Brain (organoid and tissue), 16 donors: ENCODE measurements at places on chromosomes 1 and 21. TPM values are rescaled to one million over a fixed set of nuclear protein-coding genes. Genes with fewer than 3 reads are reported as not detected.

DNA sequence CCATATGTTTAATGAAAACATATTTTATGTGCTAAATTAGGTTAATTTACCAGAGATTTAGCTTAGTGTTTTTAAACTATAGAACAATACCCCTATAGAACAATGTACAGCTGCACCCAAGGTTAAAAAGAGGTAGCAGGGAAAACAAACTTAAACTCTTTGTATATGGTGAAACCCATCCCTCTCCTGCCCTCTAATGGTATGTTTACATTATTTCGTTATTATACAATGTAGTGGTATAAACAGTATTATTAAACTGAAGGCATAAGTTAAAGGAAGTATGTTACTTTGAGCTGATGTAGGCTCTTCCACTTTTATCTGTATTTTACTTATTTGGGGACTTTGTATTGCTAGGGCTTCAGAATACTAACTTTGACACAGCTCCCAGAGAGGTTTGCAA, 16.7 kb upstream of the ZYG11A start:
- DNase-seq: no peak

- DNase-seq: no peak
These were observed 37.2 kb upstream of the EPHA8 start for GRCh38 chr1:22526098-22526497.

GRCh38 chr1:165842671-165843129, 15.3 kb downstream of the UCK2 start:
- peak; percentile 62 for DNase-seq

DNA sequence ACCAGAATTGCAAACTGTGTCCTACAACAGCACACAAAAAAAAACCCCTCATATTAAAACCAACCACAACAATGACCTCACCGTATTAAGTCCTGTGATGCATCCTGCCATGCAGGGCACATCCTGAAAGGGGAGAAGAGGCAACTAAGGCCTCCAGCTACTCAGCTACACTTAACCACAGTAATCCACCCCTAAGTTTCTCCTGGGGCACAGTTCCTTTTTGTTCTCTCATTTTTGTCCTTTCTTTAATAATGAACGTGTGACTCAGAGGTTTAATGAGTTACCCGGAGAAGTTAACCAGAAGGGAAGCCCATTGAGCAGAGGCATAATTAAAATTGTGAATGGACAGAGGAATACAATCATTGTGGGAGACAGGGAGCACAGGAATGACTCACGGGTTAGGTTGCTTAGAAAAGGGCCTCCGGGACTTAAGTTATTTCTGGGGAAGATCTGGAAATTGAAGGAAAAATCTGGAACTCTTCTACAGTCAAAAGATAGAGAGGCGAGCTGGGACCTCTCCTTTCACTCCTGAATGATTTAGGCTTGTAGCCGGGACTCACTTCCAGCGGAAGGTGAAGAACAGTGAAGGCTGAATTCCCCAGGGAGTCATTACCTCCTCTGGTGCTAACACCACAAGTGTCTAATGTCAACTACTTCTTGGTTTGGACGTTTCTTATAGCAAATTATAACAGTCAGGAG, 36.9 kb upstream of the HIVEP3 start:
- DNase-seq: peak; percentile 20

Gene PLXNA2
- polyA plus RNA-seq: 5.7 TPM

Gene MFAP2
- polyA plus RNA-seq: 162 TPM

DNA sequence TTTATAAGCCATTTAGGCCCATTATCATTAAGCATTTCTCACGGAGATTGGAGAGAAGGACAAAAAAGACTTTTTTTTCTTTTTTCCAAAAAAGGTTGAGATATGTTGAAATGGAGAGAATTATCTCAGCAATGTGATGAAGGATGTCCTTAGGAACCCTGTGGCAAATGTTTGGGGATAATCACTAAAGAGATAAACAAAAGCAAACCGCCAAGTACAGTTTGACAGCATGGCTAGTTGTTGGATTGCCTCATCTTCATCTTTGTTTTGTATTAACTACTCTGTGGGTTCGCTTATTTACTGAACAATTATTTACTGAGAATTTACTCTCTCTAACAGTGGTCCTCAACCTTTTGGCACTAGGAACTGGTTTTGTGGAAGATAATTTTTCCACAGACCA, 97.4 kb upstream of the HP1BP3 start:
- DNase-seq: no peak

Gene KRTAP11-1
- not detected for polyA plus RNA-seq

- DNase-seq: no peak
These were observed 7.0 kb downstream of the SH2D5 start for GRCh38 chr1:20725189-20726117.

GRCh38 chr1:60341274-60341673, 267.7 kb upstream of the C1orf87 start:
- no peak for DNase-seq

GRCh38 chr1:15848143-15848928, 829 bp downstream of the SPEN start:
- no peak for DNase-seq

Gene LIN28A
- not detected for polyA plus RNA-seq

Gene FAM72D
- polyA plus RNA-seq: 5.3 TPM

DNA sequence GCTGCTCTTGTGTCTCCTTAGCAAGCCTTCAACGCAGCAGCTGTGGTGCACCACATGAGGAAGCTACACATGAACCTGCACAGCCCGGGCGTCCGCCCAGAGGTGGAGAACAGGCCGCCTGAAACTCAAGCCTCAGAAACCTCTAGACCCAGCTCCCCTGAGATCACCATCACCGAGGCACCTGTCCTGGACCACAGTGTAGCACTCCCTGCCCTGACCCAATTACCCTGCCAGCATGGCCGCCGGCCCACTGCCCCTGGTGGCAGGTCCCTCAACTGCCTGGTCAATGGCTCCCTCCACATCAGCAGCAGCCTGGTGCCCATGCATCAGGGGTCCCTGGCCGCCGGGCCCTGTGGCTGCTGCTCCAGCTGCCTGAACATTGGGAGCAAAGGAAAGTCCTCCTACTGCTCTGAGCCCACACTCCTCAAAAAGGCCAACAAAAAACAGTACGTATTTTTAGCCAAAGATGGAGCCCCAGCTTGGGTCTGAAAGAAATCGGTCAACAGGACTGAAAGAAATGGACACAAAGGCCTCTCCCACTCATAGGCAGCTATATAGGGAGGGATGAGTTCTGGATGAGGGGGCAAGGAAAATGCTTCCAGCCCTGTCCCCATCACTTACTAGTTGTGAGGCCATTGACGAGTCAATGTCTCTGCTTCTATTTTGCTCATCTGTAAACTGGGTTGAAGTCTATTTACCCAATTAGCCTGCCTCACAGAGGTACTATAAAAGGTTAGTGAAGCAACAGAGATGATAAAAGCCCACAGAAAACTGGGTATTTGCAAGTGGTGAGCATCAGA, 28.5 kb downstream of the CAMK1G start:
- DNase-seq: no peak

Gene SYCP1
- polyA plus RNA-seq: not detected

- no peak for DNase-seq
These were observed 16.0 kb upstream of the STUM start for GRCh38 chr1:226532553-226532952.

Gene C4BPA
- polyA plus RNA-seq: not detected

Gene PMF1
- 108 TPM for polyA plus RNA-seq

- DNase-seq: no peak
These were observed 171.0 kb downstream of the BRINP2 start for GRCh38 chr1:177341773-177342172.

DNA sequence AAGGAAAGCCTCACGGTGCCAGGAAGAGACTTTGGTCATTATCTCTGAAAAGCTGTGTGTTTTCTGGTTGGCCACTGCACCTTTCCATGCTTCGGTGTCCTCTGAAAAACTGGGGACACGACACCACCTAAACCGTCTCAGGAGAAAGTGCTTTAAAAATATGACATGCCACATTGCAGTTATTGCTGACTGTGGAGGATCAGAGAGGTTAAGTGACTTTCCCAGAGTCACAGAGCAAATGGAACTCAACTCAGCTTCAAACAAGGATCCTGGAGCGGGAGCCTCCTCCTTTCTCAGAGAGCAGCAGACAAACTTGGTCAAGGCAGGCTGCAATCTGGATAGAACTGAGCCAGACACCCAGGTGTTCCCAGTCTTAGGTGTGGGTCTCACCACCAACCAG, 13.8 kb downstream of the MYOM3 start:
- no peak for DNase-seq

GRCh38 chr1:152514715-152515433, 592 bp downstream of the CRCT1 start:
- no peak for DNase-seq

Gene CELA3A
- polyA plus RNA-seq: not detected

Gene MSH4
- not detected for polyA plus RNA-seq

DNA sequence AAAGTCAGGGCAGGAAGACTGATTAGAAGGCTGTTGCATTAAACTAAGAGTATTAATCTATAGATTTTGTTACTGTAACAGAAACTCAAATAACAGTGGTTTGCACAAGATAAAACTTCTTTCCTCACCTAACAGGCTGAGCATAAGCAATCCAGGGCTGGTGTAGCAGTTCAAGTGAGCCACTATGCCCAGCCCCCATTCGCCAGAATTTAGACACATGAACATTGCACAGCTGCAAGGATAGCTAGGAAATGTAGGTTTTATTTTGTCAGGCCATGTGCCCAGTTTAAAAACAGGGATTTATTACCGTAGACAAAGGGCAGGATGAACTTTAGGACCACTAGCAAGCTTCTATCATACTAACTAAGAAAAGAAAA, 19.5 kb upstream of the DOCK7 start:
- DNase-seq: no peak

GRCh38 chr1:175720023-175720422, 23.4 kb downstream of the TNR start:
- peak; percentile 37 for DNase-seq

Gene MLLT11
- polyA plus RNA-seq: 145 TPM

DNA sequence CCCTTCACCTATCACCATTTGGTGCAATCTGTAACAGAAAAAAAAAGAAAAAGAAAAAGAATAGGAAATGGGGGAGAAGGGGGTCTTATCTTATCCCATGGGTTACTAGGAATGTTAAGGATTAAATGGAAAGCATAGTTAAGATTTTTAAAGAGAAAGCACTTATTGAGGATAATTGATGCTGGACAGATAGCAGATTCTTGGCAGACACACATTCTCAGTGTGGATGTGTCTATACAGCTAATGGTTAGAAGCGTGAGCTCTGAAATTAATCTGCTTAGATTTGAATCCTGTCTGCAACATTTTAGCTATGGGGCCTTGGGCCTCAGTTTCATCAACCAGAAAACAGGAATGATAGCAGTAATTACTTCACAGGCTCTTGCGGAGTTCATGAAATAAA, 67.1 kb downstream of the SSBP3 start:
- DNase-seq: no peak

DNA sequence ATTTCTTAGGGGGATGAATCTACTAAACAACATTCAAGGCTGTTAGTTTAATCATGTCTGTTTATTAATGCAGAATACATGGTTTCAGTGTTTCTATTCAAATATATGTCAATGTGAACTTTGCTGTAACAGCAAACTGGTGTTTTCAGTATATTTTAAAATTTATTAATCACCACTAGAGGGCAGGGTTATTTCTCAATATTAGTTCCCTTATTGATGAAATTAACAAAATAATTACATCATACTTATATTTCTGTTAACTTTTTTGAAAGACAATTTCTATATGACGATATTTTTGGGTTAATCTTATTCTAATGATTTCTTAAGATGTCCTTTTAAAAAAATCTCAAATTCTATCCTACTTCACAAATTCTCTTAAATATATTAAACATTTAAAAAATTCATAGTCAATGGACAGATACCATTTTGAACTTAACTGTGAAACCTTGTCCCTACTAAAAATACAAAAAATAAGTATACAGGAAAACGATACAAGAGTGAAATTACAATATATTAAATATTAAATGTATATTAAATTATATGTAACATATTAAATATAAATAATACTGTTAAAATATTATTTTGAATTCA, 1034.1 kb upstream of the PRMT6 start:
- DNase-seq: peak; percentile 40
